ENCODE measurements at places on chromosomes 4 and X.

DNA sequence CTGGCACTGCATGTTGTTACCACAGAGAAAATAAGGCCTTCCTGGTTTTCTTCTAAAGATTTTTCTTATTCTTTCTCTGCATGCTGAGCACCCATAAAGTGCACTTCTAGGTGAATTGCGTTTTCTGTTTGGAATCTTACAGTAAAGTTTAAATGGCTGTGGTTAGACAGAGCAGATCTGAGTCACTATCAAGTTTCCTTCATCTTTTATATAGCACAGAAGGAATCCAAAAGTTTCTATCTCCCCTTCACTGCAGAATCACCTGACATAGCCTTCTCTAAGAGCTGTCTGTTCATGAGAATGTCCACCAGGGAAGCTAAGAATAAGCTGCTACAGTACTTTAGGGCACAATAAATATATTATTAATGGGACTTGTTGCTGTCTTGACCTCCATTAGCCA lies 455.5 kb upstream of the FAM241A start:
- DNase-seq = no peak

DNA sequence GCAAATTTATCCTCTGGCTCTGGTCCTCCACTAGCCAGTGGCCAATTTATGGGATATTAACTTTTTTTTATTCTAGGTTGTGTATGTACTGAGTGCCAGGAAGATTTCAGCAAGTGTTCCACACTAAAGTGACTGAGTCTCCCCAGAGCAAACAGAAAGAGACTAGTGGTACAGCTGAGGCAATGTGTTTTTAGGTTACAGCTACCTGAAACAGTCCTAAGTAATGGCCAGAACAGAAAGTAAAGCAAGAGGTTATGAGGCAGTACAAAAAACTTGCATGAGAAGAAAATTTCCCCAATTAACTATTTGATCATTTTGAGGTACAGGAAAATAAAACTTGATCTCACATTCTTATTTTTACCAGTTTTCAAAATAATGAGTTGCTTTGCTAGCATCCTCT lies 31.2 kb downstream of the PRDM8 start:
- no peak for DNase-seq

- no peak for DNase-seq
These were observed 18.0 kb downstream of the RUFY3 start for GRCh38 chr4:70739496-70740337.

DNA sequence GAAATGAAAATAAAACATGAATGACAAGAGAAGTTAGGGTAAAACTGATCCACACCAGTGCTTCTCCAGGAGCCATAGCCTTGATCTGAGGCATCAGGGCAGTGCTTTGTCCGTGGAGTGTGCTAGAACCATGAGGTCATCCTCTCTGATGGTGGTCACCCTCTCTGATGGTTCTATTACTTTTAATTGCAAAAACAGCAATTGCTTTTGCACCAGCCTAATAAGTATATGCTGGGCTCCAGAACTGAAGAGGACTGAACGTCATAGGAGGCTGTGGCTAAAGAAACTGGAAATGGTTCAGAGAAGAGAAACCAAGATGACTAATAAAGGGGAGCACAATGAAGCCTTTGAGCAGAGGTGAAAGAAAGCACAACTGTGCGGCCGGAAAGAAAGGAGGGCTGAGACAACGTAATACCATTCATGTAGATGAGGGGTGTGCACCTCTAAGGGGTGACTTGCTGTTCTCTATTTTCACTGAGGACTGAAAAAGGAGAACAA lies 17.0 kb upstream of the TMEM154 start:
- peak; percentile 69 for DNase-seq

DNA sequence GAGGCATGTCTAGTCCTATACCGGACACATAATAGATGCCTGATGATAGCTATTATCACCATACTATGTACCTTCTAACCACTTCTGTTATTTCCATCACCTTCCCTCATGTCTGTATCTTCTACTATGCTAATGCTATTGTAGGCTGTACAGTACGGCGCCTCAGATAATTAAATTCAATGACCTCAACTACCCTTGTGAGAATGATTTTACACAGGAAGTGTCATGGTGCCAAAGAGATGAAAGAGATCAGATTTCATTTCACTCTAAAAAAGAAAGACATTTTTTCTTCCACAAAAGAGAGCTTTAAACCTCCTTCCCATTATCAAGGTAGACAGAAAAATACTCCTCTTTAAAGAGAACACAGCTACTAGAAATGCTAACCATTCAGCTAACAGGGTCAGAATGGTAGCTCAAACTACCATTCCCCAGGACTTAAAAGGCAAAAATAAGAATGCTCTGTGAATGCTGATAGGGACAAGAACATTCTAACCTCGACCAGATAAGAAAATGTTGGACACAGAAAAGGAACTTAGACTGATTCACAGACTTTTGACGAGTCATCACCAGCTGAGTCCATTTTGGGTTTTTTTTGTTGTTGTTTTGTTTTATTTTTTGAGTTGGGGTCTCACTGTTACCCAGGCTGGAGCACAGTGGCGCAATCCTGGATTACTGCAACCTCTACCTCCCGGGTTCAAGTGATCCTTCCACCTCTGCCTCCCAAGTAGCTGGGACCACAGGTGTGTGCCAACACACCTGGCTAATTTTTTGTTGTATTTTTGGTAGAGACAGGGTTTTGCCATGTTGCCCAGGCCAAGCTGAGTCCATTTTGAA lies 99.2 kb upstream of the RAPGEF2 start:
- no peak for DNase-seq

DNA sequence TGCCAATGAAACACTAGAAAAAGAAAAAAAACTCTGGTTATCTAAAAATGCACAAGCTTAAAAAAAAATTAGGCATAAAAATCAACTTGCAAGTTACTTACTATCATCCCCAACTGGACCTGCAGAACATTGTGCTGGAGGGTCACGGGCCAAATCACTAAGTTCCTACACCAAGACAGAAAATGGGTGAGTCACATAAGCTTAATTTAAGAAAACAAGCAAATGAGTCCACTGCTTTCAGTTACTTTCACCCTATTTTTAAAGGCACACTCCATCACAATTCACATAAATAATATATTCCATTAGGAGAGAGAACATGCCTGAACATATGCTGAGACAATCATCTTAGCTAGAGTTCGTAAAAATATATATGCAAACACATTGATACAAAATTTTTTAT lies 17.7 kb downstream of the UBE2D3 start:
- no peak for DNase-seq

DNA sequence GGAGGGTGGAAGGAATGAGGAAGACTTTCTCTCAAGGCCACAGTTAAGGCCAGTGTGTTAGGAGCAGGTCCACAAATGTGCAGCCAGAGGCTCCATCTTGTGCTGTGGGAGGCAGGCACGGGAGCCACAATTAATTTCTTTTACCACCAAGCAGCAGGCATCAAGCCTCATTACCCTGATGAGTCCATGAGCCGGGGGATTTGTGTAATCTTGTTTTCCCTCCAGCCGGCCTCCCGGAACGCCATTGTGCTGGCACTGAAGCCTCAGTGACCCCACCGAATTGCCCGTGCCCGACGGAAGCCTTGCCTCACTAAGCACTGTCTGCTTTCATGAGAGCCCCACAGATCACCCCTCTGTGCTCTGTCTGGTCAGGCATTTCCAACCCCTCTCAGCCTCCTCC lies 154.7 kb upstream of the STX18 start:
- DNase-seq = no peak

DNA sequence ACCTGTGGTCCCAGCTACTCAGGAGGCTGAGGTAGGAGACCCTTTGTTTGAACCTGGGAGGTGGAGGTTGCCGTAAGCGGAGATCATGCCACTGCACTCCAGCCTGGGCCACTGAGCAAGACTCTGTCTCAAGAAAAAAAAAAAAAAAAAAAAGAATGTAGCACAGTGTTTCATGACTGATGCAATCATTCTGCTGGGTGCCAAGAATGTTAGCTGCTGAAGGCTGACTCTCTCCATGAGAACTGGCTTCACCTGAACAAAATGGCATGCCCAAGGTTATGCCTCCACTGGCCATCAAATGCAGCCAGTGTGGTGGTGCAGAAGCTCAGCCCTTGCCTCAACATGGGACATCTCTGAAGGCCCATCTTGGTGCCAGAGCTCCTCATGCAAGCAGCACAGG lies 412.1 kb downstream of the ADAM29 start:
- DNase-seq = no peak

- no peak for DNase-seq
These were observed 84.1 kb downstream of the TMEM164 start for GRCh38 chrX:110086916-110087484.

DNA sequence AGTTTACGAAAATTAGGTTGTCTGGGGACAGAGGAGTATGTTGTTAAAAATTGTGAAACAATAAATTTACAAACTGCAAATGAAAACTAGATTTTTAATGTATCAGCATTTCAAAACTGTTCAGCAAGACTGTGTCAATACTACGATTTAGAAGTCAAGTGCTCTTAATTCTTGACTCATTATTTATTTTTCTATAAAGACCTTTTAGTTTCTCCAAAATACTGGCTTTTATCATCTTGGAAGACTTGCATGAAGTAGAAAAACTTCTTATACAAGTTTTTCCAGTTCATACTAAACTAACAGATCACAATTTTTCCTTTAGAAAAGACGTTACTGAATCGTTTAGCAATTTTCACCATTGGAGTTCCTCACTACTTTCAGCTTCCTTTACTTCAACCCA lies 231.4 kb downstream of the PPP3CA start:
- no peak for DNase-seq

DNA sequence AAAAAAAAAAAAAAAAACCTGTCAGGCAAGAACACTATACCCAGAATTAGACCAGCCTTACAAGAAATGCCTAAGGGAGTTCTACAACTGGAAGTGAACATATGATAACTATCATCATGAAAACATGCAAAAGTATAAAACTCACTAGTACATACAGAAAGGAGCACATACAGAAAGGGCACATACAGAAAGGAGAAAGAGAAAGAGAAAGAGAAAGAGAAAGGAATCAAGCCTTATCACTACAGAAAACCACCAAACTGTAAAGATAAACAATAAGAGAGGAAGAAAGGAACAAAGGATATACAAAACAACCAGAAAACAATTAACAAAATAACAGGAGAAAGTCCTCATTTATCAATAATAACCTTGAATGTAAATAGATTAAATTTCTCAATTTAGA lies 50.4 kb downstream of the PHKA1 start:
- no peak for DNase-seq

DNA sequence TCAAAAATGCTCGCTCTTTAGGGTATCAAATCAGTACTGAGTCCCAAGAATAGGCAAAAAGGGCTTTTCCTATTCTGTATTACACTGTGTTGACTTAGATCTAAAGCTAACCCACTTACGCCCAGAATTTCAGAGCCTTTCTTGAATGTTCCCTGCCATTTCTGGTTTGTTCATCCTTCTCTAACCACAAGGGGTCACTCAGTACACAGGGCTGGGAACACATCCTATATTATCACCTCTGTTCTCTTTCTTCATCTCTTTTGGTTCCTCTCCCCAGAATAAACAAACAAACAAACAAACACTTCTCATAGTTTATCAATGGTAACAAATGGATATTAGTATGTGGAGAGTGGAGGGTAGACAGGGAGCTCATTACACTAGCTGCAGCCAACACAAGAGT lies 25.5 kb upstream of the MORC4 start:
- DNase-seq = no peak

DNA sequence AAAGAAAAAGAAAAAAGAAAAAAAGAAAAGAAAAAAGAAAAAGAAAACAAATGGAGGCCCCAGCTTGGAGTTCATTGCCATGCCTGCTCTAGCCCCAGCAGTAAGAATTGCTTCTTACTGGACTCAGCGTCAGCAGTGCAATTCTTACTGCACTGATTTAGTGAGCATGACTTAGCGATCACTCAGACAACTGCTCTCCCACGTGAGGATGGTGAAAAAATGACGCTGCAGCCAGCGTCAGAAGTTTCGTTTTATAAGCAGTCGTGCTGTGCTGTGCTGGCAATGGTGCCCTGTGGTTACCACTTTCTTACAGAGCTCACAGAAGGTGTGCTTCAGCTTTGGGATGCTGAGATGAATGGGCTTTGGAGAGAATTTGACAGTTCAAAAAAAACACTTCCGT lies 68.3 kb upstream of the DDX3X start:
- DNase-seq = no peak

DNA sequence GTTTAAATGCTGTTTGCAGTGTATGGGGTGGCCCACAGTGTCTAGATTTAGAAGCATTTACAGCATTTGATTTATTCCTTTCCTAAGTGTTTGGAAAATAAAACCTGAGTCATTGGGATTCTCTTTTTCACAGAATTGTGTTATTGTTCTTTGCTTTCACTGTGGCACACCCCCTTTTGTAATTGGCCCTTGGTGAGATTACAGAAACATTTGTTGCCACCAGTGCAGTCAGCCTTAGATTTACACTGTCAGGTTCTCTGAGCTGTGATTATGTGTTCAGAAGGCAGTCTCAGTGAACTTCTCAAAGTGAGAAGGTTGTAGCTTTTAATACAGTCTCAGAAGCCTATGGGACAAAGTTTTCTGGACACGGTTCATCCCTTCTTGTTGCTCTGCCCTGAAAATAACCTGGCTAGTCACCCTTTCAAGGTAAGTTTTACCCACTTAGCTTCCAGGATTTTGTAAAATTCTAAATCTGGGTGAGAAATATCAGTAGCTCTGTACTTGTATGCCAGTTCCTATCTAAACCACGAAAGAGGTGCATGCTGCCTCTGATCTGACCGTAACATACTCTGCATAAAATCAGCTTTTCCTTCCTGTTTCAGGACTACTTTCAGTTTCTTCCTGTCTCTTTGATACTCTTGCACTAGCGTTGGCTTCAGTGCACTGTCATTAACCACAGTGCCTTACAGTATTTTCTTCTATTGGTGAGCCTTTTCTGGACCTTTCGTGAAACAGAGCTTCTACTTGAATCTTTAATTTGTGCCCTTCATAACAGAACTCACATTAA lies 12.6 kb downstream of the RUFY3 start:
- DNase-seq = peak; percentile 43

DNA sequence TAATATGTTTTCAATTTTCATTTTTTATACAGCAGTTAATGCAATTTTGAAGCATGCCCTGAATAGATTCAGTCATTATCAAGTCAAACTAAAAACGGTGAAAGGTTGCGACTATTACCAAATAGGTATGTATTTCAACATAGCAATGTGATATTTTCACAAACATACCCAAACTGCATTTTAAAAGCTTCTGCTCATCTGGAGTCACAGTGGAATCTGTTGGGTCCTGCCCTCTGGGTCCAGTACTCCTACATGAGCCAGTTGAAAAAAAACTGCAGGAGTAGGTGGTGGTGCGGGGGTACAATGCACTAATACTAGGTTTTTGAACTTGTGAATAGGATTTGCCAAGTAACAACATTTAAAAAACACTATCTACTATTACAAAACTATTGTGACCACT lies 938 bp downstream of the GPR34 start:
- no peak for DNase-seq

GRCh38 chrX:70434352-70434866 lies 10.2 kb upstream of the DLG3 start:
- DNase-seq = no peak

DNA sequence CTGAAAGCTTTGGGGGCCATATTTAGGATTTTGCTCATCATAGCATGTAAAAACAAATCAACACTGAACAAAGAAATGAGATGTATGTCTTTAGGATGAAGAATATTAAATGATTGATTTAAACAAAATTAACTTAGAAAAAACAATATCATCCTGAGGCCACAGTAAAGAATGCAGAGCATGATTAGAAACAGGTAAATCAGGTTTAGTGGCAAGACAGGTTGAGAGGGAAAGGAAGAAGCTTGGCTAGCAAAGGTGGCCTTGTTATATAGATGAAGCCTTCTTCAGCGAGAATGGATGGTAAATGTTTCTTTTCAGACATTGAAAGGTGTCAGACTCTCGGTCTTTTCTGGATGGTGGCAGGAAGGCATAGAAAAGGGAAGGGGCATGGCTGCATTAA lies 11.9 kb upstream of the MAGEB16 start:
- DNase-seq = no peak

GRCh38 chrX:109187473-109188168 lies 294.3 kb downstream of the GUCY2F start:
- DNase-seq = no peak
